ENCODE measurements at places on chromosomes 2 and 18.
A peak's percentile ranks its signal among the peaks of the same experiment; 100 is the strongest.

- DNase-seq = peak; percentile 55
Observed at GRCh38 chr2:215982465-215982875, 30.9 kb downstream of the MREG start.

DNA sequence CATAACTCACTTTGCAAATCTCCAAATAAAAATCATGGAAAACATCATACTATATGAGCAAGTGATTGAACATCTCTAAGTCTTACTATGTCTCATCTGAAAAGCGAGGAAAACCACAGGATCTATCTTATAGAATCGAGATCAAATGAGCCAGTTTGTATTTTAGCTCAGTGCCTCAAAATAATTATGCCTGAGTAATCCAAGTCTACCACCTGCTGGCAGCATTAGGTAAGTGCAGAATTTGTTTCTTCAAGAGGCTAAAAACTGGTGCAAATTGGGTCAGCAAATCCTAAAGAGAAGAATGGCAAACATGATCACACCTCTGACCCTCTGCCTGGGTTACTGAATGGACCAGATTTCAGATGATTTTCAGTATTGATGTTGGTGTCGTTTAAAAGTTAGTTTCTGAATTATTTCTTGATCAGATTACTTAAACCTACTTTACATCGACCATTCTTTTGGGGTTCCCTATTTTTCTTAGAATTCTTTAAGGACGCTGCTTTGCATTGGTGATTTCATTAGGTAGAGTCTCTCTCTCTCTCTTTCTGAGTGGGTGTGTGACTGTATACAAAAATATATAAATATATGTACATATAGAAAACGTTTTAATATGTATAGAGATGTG is 12.7 kb upstream of the FHOD3 start:
- DNase-seq = peak; percentile 66

DNA sequence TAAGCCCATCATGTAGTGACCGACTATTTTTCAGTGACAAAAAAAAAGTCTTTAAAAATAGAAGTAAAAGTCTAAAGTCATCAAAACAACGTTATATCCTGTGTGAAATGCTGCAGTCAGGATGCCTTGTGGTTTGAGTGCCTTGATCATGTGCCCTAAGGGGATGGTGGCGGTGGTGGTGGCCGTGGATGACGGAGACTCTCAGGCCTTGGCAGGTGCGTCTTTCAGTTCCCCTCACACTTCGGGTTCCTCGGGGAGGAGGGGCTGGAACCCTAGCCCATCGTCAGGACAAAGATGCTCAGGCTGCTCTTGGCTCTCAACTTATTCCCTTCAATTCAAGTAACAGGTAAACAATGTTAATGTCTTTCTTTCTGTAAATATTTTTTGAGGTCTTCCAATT is at the start of gene CD28:
TSS of gene CD28 (plus strand) at position 237 of the 400 bp plus-strand sequence. CDS start at position 295, 58 bp downstream.
- DNase-seq = no peak

DNA sequence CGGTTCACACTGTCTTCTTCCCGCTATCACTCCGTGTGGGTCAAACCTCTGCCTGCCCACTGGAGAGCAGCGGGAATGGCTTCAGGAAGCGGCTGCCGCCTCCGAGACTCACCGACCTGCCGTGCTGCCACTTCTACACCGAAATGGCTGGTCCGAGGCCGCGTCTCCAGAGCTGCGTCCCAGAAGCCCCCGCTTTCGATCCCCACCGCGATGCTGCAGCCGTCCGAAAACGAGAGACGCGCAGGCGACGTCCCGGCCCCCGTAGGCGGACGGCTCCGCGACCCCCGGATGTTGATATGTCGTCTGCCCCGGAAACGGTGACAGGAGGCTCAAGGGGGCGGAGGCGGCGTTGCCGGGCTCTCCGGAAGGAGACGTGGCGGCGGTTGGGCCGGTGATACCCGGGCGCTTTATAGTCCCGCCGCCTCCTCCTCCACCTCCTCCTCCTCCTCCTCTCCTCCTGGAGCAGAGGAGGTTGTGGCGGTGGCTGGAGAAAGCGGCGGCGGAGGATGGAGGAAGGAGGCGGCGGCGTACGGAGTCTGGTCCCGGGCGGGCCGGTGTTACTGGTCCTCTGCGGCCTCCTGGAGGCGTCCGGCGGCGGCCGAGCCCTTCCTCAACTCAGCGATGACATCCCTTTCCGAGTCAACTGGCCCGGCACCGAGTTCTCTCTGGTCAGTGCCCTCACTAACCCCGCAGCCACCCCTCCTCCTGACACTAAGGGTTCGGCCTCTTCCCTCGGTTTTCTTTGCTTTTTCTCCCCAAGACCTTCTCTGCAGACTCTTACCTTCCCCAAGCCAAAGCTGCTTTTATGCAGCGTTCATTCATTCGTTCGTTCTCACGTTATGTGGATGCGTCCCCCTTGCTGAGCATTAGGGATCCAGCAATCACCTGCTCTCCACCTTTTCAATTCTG is at the start of the genes ASB3 and ERLEC1:
TSS of gene ASB3 (minus strand) at position 249 of the 909 bp plus-strand sequence. CDS start 21,381 bp downstream, outside the sequence.
TSS of gene ERLEC1 (plus strand) at position 340 of the 909 bp plus-strand sequence. CDS start at position 507, 167 bp downstream.
- DNase-seq = peak; percentile 94

DNA sequence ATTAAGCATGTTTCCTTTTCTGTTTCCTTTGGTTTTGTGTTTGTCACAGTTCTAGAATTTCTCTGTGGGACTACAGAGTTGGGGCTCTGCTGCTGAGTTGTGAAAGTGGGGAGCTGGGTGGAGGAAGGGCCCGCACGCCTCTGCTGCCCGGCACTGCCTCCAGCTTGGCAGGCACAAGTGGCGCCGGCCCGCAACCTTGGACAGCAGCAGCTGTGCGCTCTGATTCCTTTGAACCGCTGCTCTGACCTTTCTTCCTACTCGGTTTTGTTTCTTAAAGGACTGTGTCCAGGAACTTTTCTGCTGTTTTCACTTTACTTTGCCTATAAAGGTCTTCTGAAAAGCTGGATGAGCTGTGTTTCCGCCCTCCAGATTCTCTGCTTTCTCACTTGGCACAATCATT is 137.6 kb upstream of the ALPP start:
- no peak for DNase-seq

- DNase-seq = peak; percentile 80
Observed at GRCh38 chr2:5360081-5360480, 332.1 kb upstream of the SOX11 start.

DNA sequence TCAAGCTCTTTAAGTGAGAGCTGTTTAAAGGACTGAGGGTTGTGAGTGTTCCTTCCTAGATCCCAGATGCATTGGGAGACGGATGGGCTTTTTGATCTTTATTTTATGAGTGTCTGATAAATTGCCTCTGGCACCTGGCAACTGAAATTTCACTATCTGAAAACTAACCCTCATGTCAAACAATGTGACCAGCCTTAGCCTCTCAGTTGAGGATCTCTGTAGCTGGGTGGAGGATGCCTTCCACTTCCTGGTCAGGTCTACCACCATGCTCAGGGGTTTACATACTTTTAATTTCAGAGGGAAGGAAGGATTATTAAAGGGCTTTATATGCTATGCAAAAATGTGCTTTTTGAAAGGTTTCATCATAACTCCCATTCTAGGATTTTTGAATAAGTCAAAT is 70.5 kb upstream of the NT5C1B start:
- DNase-seq = no peak

GRCh38 chr2:85886590-85886989 is 2.2 kb downstream of the ST3GAL5 start:
- DNase-seq = no peak

All from esophagus muscularis mucosa (tissue), 4 donors.